ENCODE measurements at places on chromosomes 6 and 20.

DNA sequence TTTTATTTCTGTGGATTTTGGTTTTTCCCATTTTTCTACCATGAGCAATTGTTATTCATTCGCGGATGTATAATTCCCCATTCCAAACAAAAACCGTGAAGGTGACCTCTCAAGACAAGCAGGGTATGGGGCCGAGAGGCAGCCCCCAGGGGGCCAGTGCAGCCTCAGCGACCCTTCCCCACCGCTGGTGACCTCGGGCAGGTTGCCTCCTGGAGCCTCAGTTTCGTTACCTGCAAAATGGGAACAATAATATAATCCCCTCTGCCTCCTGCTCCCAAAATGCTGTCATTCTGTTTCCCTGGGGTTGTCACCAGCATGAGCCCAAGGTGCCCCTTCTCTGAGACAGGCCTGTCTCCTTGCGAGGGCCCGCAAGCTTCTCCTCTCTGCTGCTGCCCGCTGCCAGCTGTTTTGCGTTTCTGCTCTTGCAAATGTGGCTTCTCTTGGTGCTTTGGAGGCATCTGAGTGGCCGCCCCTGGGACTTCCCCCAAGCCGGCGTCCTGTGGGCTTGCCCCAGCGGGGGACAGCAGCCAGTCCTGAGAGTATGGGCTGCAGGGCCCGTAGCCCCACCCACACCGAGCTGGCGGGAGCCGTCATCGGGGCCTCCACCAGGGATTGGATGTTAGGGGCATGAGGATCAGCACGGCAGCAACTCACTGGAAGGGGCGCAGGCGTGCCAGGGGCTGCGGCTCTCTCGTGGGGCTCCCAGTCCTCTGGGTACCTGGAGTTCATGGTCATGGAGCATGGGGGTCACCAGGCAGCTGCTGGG, 161.9 kb downstream of the TAF4 start:
- DNase-seq = no peak

DNA sequence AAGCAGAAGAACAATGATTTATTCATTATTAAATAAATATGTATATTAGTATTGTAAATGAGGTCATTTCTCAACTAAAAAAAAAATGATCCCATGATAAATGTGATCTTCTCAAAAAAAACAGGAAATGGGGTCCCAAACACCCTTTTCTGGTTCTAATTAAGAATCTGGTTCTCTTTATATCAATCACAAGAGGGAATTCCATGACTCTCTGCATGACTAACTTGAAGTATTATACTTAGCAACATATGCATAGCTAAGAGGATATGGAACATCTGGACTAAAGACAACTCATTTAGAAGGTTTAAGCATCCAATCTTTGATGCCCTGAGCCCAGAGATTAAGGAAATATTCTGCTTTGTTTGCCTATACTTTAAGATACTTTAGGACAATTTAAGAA, 89.7 kb upstream of the EMILIN3 start:
- DNase-seq = no peak

DNA sequence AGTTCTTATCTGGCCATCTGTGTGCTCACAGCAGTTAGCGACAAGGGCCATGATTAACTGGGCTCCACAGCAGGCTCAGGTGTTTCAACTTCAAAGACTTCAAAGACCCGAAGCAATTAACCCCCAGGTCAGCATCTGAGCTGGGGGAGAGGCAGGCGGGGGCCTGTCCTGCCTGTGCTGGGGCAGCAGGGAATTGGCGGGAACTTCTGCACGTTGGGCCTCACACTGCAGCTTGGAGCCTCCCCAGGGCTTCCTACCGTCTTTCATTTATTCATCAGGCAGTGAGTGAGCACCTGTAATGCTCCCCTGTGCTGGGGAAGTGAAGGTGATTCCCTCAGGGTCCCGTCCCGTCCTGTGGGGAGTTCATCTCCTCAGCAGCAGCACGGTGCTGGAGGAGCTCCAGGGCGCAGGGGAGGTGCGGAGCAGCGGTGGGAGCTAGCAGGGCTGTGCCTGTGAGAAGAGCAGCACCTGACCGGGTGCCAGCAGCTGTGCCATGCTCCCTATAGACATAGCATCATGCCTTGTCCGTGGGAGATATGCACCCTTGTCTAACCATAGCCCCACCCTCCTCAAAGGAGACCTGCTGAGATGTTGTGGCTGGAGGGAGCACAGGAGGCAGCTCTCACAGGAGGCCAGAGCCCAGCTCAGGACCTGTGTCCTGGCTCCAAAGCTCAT, 51.8 kb upstream of the FRMD1 start:
- no peak for DNase-seq

DNA sequence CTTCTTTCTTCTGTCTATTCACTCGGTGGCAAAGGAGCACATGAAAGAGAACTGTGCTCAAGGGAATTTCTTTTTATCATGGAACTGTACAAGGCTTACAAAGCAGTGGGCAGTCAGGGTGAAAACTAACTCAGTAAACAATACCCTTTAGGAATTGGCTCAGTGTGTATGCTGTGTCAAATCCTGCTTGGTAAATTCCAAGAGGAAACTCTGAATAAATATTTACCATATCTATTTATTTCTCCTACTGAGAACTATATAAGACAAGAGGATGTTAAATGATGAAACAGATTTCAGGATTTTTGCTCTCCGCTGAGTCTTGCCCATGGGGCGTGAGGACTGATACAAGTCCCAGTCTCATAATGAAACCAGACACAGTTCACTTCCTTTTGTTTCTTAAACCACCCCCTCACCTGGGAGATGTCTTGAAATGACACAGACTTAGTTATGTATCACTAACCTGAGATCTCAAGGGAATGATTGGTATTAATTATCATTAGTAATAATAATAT, 188.8 kb downstream of the BACH2 start:
- DNase-seq = no peak

DNA sequence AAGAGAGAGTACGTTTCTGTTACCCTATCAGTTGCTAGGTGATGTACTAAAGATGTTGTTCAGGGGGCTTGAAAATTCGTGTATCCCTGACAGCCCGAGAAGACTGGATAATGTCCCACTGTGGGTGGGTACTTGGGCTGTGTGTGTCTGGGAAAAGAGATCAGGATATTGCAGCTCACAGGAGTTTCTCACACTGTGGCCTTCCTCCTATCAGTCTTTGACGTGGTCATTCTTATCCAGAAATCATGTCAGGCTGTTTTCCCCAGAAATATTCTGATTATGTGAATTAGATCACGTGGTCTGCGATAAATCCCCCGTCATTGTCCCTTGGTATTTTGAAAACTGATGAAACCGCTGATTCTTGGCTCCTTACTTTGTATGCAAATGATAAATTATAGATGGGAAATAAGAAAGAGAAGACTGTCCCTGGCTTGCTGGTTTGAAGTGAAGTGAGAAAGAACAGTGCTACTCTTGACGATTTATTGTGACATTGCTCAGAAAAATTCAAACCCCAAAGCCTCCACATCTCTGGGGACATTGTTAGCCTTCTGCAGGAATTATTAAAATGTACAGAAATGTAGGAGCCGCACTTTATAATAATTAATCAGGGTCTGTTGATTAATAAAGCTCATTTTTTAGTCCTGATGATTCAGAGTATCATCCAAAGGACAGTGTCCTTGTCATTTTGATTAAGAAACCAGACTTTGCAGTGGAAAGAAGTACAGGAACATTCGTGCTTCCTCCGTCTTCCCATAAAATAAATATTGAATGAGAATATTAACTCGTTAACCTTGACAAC, 167.5 kb upstream of the TSHZ2 start:
- no peak for DNase-seq

DNA sequence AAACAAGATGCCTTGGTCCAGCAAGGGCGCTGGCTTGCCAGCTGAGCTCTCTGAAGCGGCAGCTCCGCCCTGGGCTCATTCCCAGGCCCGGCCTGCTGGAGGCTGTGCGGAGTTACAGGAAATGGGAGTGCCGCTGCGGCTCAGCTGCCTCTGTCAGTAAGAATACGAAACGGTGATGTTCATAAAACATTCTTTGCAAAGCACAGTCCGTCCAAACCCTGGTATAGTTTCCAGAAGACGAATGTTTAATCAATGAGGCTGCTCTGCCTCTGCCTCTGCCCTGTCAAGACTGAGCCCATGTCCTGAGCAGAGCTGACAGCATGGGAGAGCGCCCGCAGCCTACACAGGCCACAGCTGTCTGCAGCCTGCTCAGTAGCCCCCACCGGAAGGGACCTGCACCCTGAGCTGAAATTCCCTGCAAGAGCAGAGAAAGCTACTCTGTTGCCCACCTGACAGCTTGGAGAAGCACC, 153.3 kb upstream of the SNX9 start:
- peak; percentile 67 for DNase-seq

- no peak for DNase-seq
Observed at GRCh38 chr6:41964201-41964887, 22.7 kb upstream of the CCND3 start.

GRCh38 chr6:90586546-90586835, 381 bp downstream of the MAP3K7 start:
- no peak for DNase-seq

DNA sequence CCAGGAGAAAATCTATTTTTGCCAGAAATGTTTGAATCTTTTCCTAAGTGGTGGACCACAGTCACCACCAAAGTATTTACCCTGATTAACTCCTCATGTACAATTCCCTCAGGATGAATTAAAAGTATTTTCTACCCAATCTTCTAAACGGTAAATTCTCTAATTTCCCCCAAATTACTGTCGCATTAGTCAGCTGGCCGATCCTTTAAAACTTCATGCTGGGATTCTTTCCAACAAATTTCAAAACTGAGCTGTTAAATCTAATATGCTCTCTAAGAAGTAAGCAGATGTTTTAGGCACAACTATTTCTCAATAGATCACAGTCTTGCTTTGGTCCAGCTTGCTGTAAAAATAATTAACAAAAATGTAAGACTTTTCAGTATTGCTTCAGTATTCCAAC, 447.2 kb downstream of the FRK start:
- DNase-seq = peak; percentile 81

- no peak for DNase-seq
Observed at GRCh38 chr20:16205507-16205906, 367.7 kb downstream of the KIF16B start.

GRCh38 chr20:60473211-60473610, 515.0 kb downstream of the CDH26 start:
- no peak for DNase-seq

- DNase-seq = no peak
Observed at GRCh38 chr6:42366999-42367352, 84.8 kb downstream of the TRERF1 start.

- DNase-seq = no peak
Observed at GRCh38 chr6:157019733-157020132, 242.6 kb downstream of the ARID1B start.

- no peak for DNase-seq
Observed at GRCh38 chr20:54208548-54209176, 775 bp downstream of the PFDN4 start.

DNA sequence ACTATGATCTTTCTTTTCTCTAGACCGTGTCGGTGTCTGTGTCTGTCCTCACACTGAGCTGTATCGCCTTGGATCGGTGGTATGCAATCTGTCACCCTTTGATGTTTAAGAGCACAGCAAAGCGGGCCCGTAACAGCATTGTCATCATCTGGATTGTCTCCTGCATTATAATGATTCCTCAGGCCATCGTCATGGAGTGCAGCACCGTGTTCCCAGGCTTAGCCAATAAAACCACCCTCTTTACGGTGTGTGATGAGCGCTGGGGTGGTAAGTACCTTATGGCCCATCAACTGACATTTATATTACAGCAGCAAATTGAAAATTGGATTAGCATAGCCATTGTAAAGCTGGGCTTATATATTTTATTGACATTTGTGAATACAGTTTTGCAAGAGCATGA, 72.2 kb upstream of the GFRAL start:
- DNase-seq = no peak

DNA sequence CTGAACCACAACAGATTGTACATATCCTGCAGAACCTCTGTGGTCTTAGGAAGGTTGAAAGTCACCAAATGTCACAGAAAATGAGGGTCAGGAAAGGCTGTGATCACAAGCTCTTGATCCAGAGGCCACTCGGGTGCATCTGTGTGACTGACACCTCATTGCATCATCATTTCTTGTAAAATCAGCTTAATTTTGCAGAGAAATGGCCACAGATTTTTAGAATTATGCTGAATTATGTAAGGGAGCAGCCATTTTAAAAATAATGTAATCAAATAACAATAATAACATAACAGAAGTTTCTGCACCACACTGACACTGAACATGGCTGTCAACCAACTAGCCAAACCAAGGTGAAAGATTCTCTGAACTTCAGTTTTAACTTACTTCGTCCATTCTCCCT, 32.5 kb upstream of the PRND start:
- no peak for DNase-seq

DNA sequence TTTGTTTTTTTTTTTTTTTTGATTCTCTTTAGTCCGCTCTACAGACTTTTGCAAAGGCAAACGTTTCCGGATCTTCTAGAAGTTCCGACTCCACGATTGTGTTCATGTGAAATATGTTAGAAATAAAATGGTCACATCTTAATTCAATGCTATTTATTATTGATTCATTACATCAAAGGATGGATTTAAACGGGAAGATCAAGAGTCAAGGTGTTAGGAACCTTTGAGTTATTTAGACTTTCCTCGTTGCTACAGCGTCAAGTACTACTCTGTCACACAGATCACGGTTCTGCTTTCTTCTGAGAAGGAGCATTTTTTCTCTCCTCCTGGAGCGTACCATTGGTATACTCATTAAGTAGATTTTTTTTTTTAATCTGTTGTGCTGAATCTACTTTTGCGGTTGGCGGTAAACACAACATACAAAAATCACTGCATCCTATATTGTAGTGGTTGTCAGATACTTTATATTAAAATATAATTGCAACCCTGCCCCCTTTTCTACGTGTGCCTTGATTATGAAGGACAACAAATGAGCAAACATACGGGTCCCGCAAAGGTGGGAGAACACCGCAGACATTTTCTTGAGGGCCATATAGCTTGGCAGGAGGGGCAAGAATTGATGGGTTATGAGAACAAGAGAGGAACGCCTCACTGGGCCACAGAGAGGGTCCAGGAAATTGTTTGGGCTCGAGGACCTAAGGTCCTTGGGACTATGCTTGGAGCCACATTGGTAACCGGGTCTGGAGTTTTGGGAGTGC, 17.5 kb downstream of the HMGN4 start:
- no peak for DNase-seq

DNA sequence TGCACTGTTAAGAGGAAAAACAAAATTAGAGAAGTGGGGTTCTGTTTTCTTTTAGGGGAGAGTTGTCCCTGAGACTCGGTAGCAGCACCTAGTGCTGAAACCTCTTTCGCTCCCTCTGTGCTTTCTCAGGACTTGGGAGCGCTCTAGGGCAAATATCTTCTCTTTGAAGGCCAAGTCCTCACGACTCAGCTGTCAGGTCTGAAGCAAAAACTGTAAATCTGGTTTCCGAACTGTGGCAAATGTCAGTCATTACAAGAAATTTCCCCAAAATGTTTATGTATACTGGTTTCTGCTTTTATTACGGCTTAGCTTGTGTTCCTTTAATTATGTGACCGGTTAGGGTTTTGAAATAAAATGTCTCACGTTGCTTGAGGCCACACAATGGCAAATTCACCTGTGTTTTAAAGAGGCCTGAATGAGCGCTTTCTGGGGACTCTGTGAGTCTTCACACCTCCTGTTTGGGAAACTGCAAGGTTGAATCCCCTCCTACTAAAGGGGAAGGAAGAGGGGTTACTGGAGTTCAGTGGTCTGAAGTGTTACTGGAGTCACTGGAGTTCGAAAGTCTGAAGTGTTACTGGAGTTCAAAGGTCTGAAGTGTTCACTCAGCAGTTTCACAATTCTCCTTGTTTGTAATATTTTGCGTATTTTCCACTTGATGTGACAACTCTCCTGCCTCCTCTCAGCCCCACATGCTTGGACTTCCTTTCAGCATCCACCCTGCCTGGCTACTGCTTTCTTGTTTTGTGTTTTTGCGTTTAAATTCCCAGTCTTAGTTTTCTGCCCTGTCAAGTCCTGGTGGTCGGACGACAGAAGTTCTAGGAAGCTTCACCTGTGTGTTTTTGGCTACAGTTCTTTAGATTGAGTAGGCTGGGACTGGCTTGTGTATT, 1.6 kb downstream of the SMPDL3A start:
- DNase-seq = no peak
